ENCODE measurements at places on chromosomes 7 and 10. TPM values are rescaled to one million over a fixed set of nuclear protein-coding genes. Genes with fewer than 3 reads are reported as not detected.

- DNase-seq = no peak
Measured at GRCh38 chr7:8236780-8237407, 25.1 kb downstream of the ICA1 start.

DNA sequence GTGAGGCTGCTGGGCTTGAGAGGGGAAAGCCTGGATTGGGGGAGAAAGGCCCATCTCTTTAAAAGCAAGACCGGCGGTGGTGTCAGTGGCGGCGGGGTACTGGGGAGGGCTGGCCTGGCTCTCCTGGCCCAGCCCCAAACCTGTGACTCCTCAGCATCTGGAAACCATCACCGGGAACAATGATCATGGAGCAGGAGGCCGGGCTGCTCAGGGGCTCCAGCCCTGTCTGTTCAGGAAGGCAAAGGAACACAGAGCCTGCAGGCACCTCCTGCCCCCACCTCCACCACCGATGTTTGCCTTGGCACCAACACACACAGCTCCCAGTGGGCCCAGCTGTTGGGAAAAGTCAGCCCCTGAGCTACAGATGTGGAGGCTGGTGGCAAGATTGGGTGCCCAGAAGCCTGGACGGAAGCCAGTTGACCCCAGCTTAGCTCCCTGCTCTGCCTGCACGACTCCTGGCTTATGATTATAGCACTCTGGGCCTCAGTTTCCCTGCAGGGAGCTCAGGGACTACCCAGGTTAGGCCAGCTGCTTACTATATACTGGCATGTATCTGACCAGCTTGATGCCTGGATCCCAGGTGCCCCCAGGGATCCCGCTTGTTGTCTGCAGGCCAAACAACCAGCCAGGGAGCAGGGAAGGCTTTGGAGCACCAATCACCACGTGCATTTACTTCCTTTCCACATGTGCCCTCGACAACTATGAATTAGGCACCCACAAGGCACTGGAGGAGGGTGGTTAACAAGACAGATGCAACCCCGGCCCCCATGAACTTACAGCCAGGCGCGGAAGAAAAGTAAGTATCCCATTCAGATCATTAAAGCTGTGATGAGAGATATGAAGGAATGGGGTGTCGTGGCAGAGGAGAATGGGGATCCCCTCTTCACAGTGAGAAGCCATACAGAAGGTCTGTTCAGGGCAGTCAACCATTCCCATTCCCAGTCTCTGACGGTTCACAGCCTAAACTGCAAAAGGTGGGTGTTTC, 37.3 kb downstream of the ZCCHC24 start:
- peak; percentile 49 for DNase-seq

Gene LAMB1
- 89.4 TPM for total RNA-seq

Gene ZMYND11
- 82.5 TPM for total RNA-seq

Gene OR2A7
- 4.8 TPM for total RNA-seq
